ENCODE measurements at places on chromosomes 6 and 20.

DNA sequence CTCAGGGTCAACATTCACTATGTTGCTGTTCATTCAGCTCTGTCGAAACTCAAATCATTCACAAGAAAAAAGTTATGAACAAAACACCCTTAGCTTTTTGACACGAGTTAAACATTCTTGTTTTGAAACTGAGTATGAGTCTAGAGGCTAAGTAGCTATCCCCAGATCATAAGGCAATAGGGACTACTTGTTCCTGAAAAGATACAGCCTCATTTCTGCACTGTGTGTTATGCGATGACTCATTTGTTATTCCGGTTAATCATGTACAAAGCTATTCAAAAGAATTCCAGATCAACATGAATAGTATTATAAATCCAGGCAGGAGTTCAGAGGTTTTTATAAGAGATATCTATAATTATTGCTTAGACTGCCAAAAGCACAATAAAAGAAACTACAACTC lies 908.0 kb downstream of the QKI start:
- DNase-seq: no peak

- peak; percentile 43 for DNase-seq
These were observed 105.5 kb downstream of the AGPAT4 start for GRCh38 chr6:161168281-161168891.

DNA sequence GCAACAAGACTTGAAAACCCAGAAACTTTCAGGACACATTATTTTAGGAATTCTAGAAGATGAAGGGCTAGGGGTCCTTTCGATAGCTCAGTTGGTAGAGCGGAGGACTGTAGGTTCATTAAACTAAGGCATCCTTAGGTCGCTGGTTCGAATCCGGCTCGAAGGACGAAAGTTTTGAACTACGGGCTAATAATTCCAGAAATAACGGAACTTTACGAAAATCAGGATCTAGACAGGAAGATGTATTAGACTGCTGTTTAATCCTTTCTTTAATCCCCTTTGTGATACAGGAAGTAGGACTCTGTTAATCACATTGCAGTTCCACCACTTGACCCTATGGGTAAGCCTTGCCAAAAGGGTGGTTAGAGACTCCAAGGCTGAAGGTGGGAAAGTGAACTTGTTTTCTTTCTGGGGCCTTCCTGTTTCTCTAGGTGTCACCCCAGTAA lies 21.2 kb upstream of the ABT1 start:
- no peak for DNase-seq

DNA sequence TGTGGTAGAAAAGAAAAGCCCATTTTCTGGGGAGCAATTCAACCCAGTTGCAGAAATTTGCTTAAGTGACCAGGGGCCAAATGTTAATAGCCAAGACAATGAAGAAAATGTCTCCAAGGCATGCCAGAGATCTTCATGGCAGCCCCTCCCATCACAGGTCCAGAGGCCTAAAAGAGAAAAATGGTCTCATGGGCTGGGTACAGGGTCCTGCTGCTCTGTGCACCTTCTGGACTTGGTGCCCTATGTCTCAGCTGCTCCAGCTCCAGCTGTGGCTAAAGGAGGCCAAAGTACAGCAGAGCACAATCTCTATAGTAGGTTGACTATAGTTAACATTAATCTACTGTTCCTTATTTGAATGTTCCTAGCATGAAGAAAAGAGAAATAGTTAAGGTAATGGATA lies 44.7 kb downstream of the FRK start:
- DNase-seq: no peak

GRCh38 chr20:24560571-24561491 lies 91.4 kb downstream of the SYNDIG1 start:
- no peak for DNase-seq

DNA sequence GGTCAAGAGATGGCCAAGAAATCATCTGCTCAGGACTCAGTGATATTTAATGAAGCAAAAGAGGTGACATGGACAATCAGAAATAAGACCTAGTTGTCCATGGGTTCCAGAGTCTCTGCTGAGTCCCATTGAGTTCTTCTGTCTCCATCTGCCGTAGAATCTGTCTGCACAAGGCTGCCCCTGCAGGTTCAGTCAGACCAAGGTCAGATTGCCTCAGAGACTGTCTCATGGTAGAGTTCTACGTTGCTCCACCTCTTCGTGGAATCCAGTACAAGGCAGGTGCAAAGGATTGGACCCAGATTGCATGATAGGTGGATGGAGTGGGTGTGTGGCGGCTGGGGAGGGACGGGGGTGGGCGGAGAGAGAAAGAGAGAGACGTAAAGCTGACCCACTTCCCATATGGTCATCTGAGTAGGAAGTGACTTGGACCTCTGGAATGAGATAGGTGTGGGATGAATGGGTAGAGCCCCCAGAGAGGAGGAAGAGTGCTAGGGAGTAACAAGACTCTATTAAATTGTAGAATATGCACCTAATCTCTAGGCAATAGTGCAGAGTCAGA lies 75.3 kb downstream of the SOBP start:
- no peak for DNase-seq

GRCh38 chr20:63315240-63315689 lies 22.3 kb downstream of the COL20A1 start:
- DNase-seq: no peak

DNA sequence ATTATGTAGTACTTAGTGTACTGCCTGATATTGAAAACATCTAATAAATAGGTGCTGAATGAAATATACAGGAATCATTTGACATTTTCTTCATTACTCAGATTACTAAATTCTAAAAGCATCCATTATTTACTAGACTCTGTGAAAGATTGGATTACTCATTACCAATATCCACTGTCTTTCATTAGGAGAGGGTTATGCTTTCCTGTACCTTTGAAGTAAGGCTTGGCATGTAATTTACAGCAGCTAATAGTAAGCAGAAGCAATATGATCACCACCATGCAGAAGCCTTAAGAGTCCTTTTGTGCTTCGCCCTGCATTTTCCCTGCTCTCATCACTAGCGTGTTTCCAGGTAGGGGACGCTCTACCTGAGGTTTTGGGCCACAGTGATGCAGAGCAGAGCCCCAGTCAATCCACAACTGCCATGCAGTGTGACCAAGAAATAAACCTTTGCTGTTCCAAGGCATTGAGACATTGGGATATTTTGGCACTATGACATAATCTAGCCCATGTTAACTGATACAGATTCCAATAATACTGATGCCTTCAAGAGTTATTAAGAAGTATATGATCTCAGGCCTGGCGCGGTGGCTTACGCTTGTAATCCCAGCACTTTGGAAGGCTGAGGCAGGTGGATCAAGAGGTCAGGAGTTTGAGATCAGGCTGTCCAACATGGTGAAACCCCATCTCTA lies 502.8 kb upstream of the MARCKS start:
- DNase-seq: no peak

GRCh38 chr20:36656733-36657132 lies 10.7 kb upstream of the SLA2 start:
- DNase-seq: no peak

GRCh38 chr20:62186096-62186426 lies 3.2 kb downstream of the MTG2 start:
- DNase-seq: no peak

- no peak for DNase-seq
These were observed 88.1 kb upstream of the IFNGR1 start for GRCh38 chr6:137307163-137307854.

GRCh38 chr6:33344701-33345697 lies 27.5 kb upstream of the ZBTB22 start:
- peak; percentile 61 for DNase-seq

DNA sequence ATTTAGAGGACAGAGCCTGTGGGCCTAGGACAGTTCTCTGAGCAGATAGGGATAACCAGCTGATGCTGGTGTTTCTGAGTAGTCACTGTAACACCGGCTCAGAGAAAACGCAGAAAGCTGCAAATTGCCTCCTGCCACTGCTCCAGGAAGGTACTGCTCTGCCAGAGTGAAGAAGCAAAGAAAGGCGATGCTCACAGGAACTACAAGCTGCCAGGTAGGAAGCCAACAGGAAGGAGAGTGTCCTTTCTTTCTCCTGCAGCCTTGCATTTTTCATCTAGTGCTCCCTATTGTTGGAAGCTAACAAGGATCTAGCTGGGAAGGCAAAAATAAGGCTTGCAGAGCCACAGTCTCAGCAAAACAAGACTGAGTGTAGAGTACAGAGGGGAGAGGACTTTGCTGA lies 70.7 kb upstream of the RAB32 start:
- no peak for DNase-seq

DNA sequence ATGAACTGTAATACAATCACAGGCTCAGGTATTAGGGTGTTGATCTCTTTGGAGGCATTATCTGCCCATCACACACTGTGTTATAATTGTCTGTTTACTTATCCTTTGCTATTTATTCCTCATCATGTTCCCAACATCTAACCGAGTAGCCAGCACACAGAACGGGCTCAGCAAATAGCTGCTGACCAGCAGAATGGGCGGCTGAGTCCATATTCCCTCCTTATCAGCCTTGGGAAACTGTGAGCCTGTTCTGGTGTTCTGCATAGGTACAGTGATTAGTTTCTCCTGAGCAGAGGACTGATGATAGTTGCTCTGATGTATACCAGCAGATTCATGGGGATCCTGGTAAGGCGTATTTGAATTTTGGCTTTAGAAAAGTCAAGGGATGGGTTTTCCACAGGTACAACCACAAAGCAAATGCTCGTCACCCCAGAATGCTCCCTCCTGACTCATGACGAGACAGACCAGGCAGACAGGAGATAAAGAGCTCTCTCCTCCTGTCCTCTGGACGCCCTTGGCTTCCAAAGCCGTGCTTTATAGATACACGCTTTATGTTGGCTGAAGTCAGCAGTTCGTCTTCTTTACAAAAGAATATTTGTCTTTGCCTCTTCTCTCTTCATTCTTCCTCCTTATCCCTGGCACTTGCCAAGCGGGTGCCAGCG lies 166.7 kb downstream of the TTLL2 start:
- no peak for DNase-seq

- peak; percentile 94 for DNase-seq
These were observed 148.7 kb downstream of the PRL start for GRCh38 chr6:22147921-22148776.

DNA sequence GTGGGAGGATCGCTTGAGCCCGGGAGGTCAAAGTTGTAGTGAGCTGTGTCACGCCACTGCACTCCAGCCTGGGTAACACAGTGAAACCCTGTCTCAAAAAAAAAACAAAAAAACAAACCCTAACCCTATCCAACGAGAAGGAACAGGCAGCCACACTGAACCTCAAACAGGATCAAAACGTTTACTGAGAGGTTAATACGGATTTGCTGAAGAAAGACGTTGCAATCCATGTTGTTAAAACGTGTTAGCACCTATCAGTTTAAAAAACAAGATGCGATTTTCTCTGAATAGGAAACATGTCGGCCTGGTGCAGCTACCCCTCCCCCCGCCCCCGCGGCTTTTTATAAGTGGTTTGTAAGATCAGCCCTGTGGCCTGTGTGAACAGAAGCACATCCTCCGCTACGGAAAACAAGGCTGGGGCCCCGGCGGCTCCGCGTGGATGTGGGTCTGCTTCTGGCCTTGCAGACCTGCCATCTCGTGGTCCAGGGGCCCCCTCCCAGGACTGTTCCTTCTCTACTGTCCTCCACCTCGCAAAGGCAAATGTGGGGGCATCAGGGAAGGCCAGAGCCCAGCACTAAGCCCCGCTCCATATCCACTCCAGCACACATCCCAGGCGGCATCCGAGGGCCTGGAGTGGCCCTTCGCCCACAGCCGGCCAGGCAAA lies 11.4 kb downstream of the SLC2A4RG start:
- no peak for DNase-seq

- no peak for DNase-seq
These were observed 1383.5 kb upstream of the DEFB115 start for GRCh38 chr20:29873946-29874345.

- DNase-seq: no peak
These were observed 21.3 kb downstream of the PSMG4 start for GRCh38 chr6:3280091-3280490.

DNA sequence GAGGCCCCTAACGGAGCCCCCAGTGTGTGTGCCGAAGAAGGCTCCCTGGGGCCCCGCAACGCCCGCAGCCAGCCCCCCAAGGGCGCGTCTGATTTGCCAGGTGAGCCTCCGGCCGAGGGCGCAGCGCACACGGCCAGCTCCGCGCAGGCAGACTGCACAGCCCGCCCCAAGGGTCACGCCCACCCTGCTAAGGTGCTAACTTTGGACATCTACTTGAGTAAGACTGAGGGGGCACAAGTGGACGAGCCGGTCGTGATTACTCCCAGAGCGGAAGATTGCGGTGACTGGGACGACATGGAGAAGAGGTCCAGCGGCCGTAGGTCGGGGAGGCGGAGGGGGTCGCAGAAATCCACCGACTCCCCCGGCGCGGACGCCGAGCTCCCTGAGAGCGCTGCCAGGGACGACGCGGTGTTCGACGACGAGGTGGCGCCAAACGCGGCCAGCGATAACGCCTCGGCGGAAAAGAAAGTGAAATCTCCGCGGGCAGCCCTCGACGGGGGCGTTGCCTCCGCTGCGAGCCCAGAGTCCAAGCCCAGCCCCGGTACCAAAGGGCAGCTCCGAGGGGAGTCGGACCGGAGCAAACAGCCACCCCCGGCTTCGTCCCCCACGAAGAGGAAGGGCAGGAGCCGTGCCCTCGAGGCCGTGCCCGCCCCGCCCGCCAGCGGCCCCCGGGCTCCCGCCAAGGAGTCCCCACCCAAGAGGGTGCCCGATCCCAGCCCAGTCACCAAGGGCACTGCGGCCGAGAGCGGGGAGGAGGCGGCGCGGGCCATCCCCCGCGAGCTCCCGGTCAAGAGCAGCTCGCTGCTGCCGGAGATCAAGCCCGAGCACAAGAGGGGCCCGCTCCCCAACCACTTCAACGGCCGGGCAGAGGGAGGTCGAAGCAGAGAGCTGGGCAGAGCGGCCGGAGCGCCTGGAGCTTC lies 117.0 kb downstream of the RTN4IP1 start:
- DNase-seq: no peak

DNA sequence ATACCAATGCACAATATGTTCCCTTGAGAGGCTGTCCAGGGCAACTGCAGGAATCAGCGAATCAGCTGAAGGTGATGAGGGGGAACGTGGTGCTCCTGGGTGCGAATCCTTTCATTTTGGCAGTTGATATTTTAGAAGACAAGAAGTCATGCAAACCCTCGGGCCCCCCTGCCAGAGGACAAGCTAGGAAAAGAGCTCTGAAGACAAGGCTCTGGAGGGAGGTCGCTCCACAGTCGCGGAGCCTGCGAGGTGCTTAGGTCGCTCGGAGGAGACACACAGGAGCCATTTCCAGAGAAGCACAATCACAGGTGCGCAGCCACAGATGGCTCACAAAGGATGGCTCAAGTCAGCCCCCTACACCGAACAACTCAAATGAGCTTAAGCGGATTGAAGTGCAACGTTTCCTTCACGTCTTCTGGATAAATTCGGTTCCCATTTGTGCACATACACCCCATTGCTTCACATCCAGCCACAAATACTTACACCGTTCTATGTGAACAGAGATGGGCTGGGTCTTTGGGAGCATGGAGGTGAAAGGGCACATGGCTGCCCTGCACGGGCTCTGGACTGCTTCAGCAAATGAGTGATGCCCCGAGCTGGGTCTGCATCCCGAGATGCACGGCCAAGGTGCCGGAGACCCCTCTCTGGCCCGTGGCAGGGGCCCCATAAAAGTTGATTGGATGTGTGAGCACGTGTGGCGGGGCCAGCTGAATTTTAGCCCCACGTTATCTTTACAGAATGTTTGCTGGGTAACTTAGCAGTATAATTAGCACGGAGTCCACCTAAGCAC lies 286.3 kb downstream of the TAF4 start:
- DNase-seq: no peak

GRCh38 chr20:23337312-23337711 lies 13.3 kb upstream of the NXT1 start:
- DNase-seq: no peak

GRCh38 chr6:64141680-64142079 lies 506.1 kb downstream of the PHF3 start:
- no peak for DNase-seq

GRCh38 chr6:132188556-132189264 lies 212.6 kb downstream of the MOXD1 start:
- DNase-seq: peak; percentile 11

- DNase-seq: no peak
These were observed 1.1 kb downstream of the DLK2 start for GRCh38 chr6:43454290-43454695.
